ENCODE measurements at places on chromosomes 16 and 17. TPM values are rescaled to one million over a fixed set of nuclear protein-coding genes. Genes with fewer than 3 reads are reported as not detected.

ACSM2A gene
- not detected for total RNA-seq

TBC1D3L gene
- 14.0 TPM for total RNA-seq

ALDH3A1 gene
- not detected for total RNA-seq

XAF1 gene
- total RNA-seq: 280 TPM

DPEP2 gene
- 28.6 TPM for total RNA-seq

PLD6 gene
- 5.5 TPM for total RNA-seq

NDUFAF8 gene
- 44.6 TPM for total RNA-seq

CUEDC1 gene
- total RNA-seq: 0.28 TPM

CTRB2 gene
- not detected for total RNA-seq

SGF29 gene
- 49.8 TPM for total RNA-seq

GPR142 gene
- total RNA-seq: not detected

ZNF750 gene
- not detected for total RNA-seq

ABCA6 gene
- total RNA-seq: 0.68 TPM

TPSD1 gene
- not detected for total RNA-seq

HAP1 gene
- 0.14 TPM for total RNA-seq

CES5A gene
- not detected for total RNA-seq

PPM1E gene
- not detected for total RNA-seq
